Left kidney (tissue), 8 donors: ENCODE measurements at places on chromosomes 1 and 21. TPM values are rescaled to one million over a fixed set of nuclear protein-coding genes. Genes with fewer than 3 reads are reported as not detected.

The USP24 gene
- polyA plus RNA-seq = 70.2 TPM

DNA sequence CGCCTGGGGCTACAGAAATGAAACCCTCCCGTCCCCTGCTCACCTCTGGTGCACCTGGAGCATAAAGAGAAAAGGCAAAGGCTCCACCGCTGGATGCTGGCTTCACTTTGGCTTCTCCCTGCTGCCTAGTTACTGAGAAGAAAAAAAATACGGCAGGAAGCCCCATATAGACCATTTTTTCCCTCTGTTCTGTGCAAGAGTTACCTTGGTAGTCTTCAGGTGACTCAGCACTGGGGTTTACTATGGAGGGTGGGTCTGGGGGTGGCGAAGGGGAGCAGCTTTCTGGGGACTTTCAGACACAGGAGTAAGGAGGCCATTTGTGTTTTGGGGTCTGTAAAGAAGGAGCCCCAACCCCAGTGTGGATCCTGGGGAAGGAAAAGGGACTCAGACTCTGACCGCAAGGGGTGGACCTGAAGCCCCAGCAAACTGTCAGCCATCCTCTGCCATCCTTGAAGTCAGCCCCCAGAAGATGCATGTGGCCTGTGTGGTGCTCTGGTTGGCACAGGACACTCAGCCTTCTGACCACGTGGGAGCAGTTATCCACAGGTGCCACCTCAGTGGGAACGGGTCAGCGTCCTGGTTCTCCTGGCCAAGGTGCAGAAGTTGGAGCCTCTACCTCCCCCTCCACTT, 25.9 kb upstream of the EPS8L3 start:
- no peak for DNase-seq

The TFF2 gene
- polyA plus RNA-seq = not detected

- DNase-seq = no peak
Measured at GRCh38 chr1:24959623-24959975, 29.5 kb upstream of the RUNX3 start.

DNA sequence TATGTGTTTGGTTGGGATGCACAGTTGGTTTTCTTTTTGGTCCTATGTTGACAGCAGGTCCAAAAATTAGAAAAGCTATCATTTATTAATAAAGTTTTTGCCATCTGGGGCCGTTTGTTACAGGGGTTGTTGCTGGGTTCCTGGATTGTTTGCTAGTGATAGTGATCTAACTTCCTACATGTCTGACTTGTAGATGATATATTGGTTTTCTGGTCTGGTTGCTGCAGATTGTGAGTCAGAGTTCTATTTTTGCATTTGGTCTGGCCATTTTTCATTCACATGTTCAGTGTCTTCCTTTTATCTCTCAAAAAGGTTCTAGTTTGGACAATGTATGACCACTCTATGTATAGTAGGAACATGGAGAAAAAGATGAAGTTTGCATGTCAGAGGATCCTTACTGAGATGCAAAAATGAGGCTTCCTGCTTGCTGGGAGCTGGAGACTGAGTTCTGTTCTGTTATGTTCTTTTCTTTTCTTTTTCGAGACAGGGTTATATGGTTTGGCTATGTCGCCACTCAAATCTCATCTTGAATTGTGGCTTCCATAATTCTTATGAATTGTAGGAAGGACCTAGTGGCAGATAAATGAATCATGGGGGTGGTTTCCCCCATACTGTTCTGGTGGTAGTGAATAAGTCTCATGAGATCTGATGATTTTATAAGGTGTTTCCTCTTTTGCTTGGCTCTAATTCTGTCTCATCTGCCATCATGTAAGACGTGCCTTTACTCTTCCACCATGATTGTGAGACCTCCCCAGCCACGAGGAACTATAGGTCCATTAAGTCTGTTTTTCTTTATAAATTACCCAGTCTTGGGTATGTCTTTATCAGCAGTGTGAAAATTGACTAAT, 4.2 kb upstream of the NVL start:
- no peak for DNase-seq

The KRTAP12-2 gene
- polyA plus RNA-seq = not detected

The SLC45A3 gene
- polyA plus RNA-seq = 8.8 TPM

The TTC34 gene
- polyA plus RNA-seq = 1.3 TPM

GRCh38 chr1:162530307-162530987, 31.1 kb upstream of the UAP1 start:
- DNase-seq = no peak

DNA sequence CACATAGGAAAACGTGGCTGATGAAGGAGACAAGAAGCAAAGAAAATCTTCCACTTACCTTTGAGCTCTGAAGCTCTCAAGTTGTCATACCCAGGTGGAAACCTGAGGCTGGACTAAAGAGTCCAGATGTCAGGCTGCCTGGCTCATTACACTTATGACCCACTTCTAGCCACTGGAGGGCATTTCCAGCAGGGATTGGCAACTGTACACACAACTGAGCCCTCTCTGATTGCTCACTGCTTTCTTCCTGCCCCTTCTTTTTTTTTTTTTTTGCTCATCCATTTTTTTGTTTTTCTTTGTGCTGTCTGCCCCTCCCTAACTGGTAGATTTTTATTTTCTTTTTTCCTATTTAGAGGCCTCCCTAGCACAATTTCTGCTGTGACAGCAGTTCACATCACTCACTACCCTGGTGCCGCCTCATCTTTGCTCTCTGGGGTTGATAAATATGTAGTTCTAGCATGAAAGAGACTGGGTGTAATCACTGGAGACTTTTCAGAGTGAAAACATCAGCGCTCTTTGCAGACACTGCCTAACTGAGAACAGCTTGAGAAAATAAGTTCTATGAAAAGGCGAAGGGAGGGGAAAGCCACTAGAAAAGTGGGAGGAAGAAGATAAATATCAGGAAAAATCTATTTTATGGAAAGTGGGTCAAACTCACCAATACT, 334.5 kb downstream of the NUF2 start:
- no peak for DNase-seq

DNA sequence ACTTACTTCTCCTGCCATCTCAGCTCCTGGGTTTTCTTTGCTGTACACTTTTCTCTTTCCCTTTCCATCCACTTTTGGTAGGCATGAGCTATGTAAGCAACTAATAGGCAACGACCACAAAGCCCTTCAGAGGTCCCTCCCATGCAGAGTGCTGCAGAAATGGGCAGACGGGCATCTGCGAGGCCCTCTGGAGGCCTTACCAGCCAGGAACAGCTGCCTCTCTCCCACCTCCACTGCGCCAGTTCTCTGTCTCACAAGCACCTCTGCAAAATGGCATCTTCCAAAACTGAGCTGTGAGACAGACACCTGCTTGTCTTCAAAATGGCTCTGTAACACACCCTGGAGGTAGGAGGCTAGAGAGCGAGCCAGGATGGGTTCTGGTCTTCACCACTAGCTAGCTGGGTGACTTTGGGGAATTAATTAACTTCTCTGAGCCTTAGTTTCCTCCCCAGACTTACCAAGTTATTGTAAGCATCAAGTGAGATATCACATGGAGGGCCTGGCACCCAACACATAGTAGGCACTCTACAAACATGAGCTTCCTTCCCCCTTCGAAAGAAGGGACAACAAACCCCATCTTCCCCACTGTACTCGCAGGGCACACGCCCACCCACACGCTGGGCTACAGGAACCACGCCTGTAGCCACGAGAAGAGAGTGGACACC, 62.0 kb downstream of the BCAR3 start:
- DNase-seq = no peak

The WLS gene
- 153 TPM for polyA plus RNA-seq

GRCh38 chr1:116537898-116538297, 32.9 kb downstream of the CD58 start:
- DNase-seq = no peak

The SPATA45 gene
- polyA plus RNA-seq = 0.75 TPM

The FAM43B gene
- polyA plus RNA-seq = 1.00 TPM

DNA sequence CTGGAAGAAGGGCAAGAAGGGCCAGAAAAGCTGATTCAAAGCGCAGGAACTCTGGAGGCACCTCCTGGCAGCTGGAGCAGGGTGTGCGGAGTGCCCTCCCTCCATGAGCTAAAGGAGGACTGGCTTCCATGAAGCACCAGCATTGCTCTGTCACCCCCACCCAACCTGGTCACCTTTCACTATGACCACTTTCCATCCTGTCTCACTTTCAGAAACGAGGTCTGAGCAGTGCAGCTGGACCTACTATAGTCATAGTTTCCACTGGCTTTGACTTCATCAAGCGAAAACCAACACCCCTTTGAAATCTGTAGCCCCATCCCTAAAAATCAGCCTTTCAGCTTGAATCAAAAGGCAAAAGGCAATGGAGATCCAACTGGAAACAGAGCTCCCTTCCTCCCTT, 84.8 kb upstream of the CACNA1E start:
- no peak for DNase-seq

- no peak for DNase-seq
Measured at GRCh38 chr1:228099331-228099732, 3.8 kb downstream of the C1orf35 start.

The MMEL1 gene
- polyA plus RNA-seq = 1.6 TPM

DNA sequence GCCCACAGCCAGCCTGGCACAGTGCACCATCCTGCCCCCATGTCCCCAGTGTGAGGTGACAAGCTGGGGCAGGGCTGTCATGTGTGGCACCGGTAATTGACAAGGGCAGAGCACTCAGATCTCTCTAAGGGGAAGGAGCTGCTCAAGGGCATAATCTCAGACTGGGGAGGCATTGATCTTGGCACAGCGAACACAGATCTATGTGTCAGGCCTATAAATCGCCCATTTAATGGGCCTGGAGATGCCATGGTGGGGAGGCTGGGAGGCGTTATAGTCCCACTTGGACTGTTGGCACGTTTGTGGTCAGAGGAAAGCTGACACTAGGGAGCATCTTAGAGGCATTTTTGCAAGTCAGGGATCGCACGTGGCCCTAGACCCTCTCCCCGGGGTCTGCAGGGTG, 594.1 kb downstream of the PTPRU start:
- DNase-seq = no peak

DNA sequence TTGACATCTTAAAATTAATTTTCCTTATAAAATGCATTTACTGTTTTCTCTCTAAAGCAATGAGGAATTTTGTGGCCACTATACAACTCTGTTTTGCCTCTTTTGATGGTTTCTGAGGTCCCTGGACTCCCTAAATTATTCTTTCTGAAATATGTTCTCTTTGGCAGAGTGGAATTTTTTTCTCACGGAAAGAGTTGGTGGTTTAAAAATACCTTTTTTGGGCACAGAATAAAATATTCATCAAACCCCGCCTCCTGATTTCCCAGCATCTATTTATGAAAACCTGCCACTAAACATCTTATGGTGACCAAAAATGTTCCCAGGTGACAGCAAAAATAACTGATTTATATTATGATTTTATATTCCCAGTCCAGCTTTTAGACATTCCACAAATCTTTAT, 165.3 kb upstream of the SYT6 start:
- no peak for DNase-seq

DNA sequence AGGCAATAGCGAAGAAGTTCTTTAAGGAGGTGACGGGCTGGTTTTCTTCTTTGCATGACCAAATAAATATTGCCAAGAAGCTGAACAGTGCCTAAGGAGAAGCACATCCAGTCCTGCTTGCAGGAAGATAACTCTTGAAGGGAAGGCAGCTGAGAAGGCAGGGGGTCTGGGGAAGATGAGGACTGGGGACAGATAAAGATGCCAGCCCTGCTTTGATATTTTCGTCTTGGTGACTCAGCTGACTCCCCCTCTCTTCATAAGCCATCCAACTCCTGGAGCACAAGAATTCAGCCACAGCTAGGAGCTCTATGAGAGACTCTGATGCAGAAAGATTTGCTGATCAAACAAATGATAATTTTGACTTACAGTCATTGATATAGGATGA, 3.4 kb downstream of the CFAP45 start:
- no peak for DNase-seq

The UBIAD1 gene
- 16.4 TPM for polyA plus RNA-seq

DNA sequence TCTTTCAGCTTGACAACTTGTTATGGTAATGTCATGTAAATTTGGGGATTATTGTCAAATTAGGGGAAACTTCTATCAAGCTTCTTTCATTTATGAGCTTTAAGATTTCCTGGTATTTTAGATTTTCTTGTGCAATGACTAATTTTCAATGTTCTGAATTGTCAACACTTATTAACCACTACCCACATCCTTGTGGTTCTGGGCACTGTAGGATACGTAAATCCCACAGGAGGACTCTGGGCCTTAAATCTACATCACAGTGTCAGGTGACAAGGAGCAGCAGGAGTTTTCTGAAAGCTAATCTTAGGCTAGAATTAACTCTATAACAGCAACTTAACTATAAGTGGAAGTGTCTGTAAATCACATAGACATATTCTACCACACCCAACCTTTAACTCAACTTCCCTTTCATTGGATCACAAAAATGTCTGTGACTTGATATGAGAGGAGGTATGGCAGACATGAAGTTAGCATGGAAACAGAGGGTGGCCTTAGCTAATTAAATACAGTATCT, 397.7 kb downstream of the HLX start:
- DNase-seq = no peak

GRCh38 chr1:214636436-214636835, 33.4 kb downstream of the CENPF start:
- no peak for DNase-seq

The FAM167B gene
- polyA plus RNA-seq = 5.8 TPM

The TRAF3IP3 gene
- polyA plus RNA-seq = 1.7 TPM

The BEND5 gene
- 27.4 TPM for polyA plus RNA-seq

The GPR37L1 gene
- polyA plus RNA-seq = 0.12 TPM

GRCh38 chr1:227281371-227281770, 36.9 kb downstream of the CDC42BPA start:
- no peak for DNase-seq

DNA sequence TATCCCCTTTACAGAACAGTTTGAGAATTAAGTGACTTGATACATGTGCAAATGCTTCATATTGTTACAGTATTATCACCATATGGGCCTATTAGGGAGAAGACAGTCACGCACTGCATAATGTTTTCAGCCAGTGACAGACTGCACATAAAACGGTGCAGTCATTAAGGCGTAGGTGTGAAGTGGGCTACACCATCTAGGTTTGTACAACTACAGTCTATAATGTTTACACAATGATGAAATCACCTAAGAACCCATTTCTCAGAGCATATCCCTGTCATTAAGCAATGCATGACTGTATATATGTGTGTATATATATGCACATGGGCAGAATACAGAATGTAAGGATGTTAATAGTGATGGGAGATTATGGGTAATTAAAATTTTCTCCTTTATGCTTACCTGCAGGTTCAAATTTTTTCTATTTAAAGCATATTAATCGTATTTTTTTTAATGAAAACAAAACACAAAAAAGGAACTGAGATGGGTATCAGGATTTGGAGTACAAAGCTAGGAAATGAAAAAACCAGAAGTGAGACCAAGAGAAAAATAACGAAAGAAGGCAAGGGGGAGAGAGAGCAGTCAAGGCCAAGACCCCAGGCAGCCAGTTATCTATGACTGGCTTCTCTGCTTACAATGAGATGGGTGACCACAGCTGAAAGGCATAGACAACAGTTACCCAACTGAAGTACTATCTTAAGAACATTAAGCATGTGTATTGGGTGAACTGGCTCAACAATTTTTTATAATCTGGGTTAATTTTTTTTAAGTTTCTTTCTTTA, 122.9 kb upstream of the DAB1 start:
- no peak for DNase-seq
